ENCODE measurements at places on chromosomes 5 and 9.

DNA sequence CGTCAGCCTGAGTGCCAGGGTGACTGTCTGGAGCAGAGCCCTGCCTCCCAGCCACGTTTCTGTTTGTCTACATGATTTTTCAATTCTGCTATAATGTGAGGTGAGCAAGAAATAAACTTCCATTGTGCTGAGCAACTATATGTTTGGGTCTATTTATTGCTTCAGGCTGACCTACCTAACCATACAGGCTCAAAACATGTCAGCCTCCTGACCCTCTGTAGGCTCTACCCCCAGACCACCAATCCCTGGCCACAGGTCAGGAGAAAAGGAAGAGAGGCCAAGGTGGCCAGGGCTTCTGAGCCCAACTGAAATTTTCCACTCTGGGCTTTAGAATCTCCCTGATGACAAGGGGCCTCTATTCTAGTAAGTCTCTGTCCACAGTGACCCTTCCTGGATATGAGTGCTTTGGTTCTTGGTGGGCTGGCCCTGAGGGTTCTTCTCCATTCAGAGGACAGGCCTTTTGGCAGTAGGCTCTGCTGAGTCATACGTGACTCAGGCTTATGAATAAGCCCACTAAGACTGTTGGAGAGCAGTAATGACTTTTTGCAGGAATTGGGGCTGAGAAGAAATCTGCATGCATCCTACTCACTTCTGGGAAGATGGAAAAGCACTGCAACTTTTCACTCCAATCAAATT is 117.2 kb upstream of the TBCA start:
- peak; percentile 97 for DNase-seq

DNA sequence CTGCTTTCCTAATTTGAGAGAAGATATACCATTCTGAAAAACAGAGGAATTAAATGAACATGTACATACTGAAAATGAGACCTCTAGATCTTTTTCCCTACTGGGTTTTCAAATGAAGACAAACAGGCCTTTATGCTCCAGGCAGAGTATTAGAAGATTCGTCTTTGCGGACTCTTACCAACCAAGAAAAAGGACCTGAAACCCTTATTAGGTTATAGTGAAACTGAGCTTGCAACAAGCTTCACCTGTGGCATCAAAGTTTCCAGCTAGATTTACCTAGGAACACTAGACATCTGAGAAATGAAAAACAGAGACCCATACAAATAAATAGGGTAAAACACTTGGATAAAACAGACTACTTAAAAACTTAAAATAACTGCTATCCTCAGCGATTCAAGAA is 46.3 kb downstream of the SMIM15 start:
- no peak for DNase-seq

- DNase-seq: no peak
These were observed 27.1 kb upstream of the MTMR12 start for GRCh38 chr5:32339878-32340277.

- DNase-seq: peak; percentile 56
These were observed 124.8 kb upstream of the RAD23B start for GRCh38 chr9:107158321-107158720.

DNA sequence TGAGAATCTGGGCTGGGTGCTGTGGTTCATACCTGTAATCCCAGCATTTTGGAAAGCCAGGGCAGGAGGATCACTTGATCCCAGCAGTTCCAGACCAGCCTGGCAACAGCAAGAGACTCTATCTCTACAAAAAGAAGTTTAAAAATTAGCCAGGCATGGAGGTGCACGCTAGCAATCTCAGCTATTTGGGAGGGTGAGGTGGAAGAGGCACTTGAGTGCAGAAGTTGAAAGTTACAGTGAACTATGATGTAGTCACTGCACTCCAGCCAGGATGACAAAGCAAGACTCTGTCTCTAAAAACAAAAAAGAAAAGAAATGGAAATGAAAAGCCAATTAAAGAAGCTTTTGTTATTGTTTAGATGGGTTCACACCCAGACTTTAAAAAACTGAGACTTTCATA is 131.6 kb upstream of the RASA1 start:
- no peak for DNase-seq

GRCh38 chr5:125882061-125882460 is 541.1 kb upstream of the GRAMD2B start:
- no peak for DNase-seq

DNA sequence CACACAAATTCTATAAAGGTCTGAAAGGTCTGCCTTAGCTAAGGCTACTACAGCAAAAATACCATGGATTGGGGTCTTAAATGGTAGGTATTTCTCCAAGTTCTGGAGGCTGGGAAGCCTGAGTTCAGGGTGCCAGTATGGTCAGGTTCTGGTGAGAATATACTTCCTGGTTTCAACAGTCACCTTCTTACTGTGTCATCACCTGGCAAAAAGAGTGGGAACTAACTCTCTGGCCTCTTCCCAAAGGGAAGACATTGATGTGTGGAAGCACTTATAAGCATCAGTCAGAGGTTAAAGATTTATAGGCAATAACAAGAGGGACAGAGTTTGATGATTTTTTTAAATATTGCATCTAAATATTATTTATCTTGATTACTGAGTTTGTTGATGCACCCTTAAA is 53.0 kb downstream of the ZNF622 start:
- no peak for DNase-seq

- no peak for DNase-seq
These were observed at the start of gene HEMGN for GRCh38 chr9:97938081-97938644. TSS of gene HEMGN (minus strand) at chr9:97938172. CDS start at chr9:97938136, 36 bp downstream.

DNA sequence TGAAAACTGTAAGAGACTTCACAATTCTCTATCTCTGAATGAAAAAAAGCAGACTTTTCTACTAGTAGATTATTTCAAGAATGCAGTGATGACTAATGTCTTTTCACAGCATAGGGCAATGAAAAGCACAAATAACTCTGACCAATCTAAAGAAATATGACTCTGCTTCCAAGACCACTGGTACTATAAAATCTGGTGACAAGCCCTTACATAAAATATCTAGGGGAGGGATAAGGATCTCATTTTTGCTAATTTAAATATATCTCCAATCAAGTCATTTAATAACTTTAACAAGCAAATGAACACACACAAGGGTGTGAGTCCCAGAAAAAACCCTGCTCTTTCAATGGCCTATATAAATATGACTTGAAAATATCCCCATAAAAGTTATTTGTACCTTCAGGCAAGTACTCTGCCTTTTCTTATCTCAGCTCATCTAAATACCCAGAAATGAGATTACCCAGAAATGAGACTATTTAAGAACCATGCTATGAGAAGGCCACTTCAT is 105.2 kb downstream of the GNAQ start:
- peak; percentile 84 for DNase-seq

- DNase-seq: no peak
These were observed 434.0 kb downstream of the NFIB start for GRCh38 chr9:13879981-13880380.

- DNase-seq: no peak
These were observed 13.4 kb downstream of the POMT1 start for GRCh38 chr9:131516100-131516499.

- DNase-seq: peak; percentile 28
These were observed 216.8 kb upstream of the RPS23 start for GRCh38 chr5:82494942-82495341.

DNA sequence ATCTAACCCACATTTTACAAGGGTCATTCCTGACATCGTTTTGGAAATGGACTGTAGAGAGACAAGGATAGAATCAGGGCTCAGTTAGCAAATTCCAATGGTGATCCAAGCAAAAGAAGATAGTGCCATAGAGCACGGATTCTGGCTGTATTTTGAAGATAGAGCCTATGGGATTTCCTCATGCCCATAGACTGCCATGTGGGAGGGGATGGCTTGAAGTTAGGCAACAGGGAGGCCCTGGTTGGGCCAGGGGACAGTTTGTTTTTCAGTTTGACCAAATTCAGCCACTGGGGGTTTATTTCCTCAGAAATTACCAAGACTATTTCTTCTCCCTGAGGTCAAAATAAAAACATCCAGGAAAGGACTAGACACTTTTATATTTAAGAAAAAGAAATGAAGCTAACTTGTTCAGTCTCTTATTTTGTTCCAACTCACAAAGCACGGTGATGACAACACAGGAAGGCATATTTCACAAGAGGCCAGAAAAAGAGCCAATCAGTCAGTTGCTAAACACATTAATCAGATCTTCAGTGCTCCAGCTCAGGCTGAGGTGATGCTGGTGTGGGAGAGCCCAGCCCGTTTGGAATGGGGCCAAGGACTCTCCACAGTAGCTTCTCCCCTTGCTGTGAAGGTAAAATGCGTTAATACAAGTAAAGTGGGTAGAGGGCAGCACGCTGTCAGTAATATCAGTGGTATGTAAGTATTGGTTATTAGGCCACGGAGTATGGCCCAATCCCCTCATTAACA is 4.4 kb upstream of the DCTN4 start:
- DNase-seq: peak; percentile 97

DNA sequence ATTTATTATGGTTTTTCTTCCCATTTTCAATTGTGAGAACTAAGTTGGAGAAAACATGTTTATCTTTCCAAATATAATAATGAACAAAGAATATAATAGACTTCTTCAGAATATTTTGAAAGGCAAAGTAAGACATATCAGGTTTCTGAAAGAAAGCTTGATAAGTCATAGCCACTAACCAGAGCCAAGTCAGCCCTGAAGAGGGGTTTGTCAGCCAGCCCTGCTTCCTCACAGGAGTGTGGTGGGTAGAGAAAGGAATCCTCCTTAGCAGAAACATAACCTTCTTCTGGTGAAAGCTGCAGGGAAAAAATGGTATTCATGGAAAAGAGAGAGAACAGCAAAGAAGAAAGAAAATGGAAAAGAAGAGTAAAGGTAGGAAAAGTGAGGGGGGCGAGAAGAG is 93.4 kb downstream of the MPDZ start:
- DNase-seq: no peak

DNA sequence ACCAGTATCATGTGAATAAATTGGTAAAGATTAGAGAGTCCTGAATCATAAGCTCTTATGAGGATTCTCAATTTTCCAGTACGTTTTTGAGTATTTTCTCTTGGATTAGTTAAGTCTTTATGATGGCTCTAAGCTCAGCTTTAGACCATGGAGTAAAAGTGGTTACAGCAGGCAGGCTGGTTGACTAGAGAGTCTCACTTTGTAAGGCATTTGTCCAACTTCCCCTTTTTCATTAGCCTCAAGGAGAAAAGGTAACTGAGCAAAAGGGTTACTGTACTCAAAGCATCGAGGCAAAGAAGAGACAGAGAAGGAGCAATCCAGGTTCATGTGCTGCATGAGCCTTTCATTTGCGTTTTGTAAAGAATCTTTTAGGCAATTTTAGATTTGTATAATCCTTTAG is 8.5 kb downstream of the NOP16 start:
- DNase-seq: no peak

GRCh38 chr5:75306746-75307145 is 30.3 kb upstream of the HMGCR start:
- peak; percentile 45 for DNase-seq

DNA sequence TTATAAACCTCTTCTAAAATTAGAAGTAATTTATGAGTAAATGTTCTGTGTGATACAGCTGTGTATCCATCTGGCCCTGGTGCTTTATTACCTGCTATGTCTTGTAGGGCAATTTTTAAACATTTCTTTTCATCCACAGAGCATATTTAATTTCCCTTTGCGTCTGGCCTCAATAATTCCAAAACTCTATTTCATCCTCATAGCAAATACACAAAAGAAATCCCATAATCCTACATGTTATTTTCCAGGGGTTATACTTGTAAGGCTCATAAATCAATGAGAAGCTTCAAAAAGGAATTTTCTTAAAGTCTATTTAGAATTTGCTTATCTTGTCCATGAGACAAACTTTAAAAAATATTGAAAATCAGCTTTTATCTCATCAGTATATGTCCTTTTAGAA is 167.0 kb downstream of the TTC39B start:
- no peak for DNase-seq

GRCh38 chr9:21668516-21668915 is 133.9 kb upstream of the MTAP start:
- DNase-seq: no peak

GRCh38 chr5:59351076-59351794 is 542.3 kb downstream of the PDE4D start:
- peak; percentile 35 for DNase-seq

GRCh38 chr9:27086818-27087680 is 22.0 kb upstream of the TEK start:
- peak; percentile 85 for DNase-seq

DNA sequence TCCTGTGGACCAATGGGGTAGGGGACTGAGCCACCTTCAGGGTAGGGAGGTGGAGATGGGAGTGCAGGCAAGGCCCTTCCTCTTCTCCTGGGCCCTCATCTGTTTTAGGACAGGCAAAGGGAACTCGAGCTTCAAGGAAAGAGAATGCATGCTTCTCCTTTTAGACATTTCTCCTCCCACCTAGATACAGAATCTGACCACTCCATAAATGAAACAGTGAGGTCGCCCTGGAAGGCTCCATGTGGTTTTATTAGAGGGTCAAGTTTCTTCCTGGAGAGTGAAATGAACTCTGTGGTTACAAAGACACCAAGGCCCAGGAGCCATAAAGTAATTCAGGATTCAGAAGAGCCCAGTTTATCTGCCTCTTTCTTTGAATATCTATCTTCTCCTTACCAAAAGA is 14.9 kb downstream of the LHFPL2 start:
- no peak for DNase-seq

DNA sequence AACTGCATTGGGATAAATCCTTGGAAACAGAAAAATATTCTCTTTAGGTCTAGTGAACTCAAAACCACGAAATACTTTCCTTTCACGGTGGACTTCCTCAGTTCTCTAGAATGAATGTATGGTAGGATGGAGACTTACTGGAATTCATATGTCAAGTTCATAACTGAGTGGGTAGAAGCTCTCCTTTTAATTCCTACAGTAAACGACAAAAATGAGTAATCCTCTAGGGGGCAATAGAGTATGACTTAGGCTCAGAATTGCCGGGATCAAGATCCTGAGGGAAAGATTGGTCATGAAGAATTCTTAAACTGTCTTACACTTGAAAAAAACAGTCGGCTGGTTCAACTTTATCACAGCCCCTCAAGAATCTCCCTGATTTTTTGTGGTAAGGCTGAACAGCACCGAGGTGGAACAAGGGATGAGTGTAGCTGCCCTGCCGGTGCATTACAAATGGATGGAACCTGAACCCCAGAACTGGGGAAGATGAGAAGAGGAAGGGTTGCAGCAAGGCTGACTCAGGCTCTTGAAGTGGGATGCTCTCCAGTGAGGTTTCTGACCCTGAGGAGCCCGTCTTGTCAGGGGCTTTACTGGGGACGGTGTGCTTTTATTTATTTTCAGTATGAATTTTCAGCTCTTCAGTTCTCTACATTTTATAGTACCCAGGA is 14.0 kb upstream of the LOX start:
- DNase-seq: peak; percentile 73

- DNase-seq: no peak
These were observed 10.3 kb upstream of the GPSM1 start for GRCh38 chr9:136316896-136317676.

GRCh38 chr9:78982849-78983248 is 588.9 kb upstream of the TLE4 start:
- no peak for DNase-seq

DNA sequence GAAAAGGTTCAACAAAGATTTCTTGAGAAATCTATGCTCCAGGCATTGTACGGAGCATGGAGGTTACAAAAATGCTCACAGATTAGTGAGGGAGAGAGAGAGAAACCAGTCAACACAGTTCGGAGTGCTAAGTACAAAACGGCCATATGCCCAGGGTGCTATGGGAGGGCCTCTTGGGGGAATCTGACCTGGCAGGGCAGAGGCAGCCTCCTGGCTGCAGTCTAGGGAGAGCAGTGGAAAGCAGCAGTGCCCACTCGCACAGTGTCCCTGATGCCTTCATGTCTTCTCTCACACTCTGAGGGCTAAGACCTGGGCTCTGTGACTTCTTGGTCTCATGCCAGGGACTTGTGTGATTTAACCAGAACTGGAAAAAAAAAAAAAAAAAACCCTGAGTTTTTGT is 29.8 kb upstream of the SMC5 start:
- no peak for DNase-seq
